Natural killer cell (primary cell): ENCODE measurements at places on chromosomes 5 and 9.

GRCh38 chr5:81121273-81121672, 111.8 kb upstream of the CKMT2 start:
- no peak for DNase-seq

DNA sequence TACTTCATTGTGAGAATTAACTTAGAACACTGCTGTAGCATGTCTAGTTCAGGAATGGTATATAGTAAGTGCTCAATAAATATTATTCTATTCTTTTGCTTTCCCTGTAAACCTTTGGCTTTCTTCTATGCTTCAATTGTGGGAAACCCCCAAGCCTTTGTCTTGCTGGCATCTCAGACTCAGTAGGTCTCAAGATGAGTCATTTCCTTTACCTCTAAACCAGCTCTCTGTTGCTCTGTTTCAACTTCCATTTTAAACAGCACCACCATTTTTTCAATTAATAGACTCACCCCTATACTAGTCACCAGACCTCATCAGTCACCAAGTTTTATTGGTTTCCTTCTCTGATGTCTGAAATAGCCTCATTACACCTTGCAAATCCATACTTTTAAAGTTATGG, 43.5 kb downstream of the DMAC1 start:
- no peak for DNase-seq

GRCh38 chr5:107704681-107705401, 34.1 kb upstream of the EFNA5 start:
- no peak for DNase-seq

- DNase-seq, result no peak
Observed at GRCh38 chr9:135110416-135110815, 22.9 kb downstream of the OLFM1 start.

- peak; percentile 56 for DNase-seq
Observed at GRCh38 chr5:132655821-132656773, 1.9 kb upstream of the IL13 start.

DNA sequence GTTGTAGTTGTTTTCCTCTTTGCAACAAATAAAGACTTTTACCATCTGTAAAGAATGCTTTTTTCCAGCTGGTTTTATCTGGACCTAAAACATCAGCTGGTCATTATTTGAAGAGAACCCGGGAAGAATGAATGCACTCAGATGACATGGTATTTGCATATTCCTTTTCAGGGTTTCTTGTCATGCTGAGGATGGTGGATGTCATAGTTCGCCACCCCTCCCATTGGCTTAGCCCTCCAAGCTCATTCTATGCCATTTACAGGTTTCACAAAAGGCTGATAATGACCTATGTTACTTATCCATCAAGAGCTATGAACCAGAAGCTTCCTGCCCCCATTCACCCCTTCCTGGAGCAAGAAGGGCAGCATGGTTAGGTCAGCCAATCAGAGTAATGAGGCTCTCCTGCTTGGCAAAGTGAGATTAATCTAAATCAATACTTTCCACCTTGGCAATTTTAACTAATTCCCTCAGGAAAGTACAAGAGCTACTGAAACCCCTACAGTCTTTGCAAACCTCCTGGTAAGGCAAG, 440.5 kb upstream of the TLE4 start:
- no peak for DNase-seq

DNA sequence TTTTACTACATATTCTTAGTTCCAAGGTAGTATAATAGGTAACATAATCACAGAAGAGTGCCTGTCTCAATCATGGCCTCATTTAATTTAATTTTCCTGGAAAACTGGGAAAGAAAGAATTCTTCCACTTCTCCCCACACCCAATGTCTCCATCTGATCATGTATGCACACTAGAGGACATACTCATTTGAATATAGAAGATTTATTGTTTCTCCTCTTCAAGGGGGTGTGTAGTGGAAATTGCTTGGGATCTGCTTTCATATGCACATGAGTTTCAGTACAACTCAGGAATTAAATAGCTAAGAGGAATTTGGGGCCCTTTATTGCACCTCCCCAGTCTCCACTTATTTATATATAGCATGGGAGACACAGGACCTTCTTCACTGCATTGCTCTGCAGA, 285.1 kb downstream of the SH3GL2 start:
- no peak for DNase-seq

GRCh38 chr5:34042321-34042720, 692 bp downstream of the C1QTNF3 start:
- no peak for DNase-seq

DNA sequence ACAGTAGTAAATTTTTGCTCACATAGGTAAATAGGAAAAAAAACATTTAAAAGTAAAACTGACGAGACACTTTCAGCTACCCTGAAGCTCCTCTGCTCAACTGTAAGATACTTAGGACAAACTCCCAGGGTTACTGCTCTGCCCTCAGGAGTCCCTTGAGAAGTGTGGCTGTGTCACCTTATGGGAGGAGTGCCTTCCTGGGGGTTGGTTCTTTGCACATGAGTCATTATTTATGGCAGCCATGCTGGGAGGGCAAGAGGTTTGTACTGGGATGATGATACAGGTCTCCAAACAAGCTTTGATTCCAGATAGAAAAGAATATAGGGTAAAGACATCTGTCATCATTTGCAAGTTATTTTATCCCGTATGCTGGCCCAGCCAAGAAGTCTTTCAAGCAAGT, 45.9 kb downstream of the TTC1 start:
- no peak for DNase-seq

- no peak for DNase-seq
Observed at GRCh38 chr5:57398413-57399093, 84.1 kb downstream of the ACTBL2 start.

DNA sequence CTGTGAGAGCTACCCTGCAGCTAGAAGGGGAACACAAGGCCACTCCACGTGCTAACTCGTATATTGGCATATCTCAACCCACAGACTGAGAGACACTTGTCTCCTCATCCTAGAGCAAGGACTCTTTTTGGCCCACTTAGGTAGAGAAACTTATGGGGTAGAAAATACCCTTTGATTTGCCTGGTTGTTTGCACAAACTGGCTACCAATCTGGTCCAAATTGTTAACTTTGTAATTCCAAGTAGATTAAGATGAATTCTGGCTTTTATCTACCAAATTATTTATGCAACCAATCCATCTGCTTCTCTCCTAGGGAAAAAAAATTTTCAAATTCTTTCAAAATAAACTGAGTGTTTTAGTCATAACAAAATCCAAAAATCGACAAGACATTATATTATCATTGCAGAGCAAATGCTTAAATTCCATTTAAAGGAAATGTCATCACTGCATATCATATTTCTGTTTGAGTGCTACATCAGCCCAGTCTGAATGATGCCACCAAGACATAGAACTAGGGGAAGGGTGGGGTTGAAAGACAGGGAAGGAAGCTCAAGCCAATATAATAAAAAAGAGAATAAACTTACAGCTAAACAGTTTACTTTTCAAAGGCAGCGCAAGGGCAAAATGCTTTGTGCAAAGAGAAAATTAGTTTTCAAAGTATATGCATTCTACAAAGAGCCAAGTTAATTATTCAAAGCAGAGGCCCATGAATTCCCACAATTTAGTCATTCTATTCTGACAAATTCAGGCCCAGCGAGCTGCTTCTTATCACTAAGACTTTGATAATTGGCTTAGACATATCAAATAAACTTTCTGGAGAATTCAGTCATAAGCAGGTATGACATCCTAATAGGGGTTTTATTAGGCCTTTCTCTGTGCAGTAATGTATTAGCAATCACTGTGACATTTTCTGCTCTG, 198.0 kb downstream of the CAAP1 start:
- no peak for DNase-seq

DNA sequence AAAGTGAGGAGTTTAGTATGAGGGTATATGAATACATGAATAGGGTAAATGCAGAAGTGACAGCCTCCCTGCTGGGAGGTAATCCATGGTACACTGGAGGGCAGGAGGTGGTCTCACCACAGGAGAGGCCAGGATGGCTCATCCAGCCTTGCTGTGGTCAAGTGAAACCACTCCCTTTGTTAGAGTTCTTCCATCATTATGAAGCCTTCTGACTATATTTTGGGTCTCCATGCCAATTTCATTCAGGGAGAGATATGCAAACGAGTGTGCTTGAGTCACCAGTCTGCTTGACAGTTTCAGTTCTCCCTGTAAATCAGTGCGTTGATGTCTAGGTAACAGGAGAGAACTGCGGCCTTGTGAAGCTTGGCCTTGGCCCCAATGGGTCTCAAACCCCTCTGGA, 16.4 kb downstream of the PPP3R2 start:
- DNase-seq, result no peak

GRCh38 chr9:6811436-6811835, 53.7 kb downstream of the KDM4C start:
- no peak for DNase-seq

DNA sequence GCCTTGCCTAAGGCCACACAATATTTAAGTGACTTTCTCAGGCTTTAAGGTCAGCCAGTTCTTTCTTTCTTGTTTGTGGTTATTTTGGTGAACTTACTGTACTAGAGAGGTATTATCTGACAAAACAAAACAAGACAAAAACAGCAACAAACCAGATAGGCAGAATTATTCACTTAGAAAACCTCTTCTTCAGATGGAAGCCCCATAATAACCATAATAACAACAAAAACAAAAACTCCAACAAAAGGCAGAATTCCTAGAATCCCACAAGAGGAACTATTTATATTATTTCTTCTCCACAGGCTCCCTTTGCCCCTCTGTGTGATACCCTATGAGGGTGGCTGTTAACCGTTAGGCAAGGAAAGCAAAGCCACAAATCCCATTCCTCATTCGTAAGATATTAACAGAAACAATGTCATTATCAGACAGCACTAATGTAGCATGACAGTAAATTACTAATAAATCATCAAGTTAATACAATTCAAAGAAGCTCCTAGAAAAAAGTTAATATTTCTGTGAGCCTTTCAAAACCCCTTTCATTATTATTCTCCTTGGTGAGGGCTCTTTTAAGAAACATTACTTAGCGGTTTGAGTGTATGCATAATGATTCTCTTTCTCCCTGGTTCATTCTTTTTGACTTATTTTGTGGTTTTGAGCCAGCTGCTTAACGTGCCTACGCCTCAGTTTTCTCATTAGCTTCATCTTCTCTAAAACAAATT, 274.9 kb downstream of the EFNA5 start:
- DNase-seq, result no peak

DNA sequence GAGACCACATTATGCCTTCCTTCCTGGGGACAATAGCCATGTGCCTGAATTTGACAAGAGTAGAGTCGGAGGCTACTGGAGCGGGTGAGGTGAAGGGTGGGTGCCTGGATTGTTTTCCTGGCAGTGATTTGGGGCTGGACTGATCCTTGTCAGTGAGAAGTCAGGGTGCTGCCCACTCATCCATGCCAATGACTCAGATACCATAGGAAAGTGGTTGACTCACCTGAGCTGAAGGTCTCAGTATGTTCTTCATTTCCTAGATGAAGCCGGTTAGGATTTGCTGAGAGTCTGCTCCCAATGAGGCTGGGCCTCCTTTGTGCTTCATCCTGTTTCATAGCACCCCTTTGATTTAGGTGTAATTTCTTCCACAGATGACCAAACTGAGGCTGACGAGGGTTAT, 366.0 kb downstream of the KDM4C start:
- no peak for DNase-seq

GRCh38 chr5:80825786-80826460, 134.2 kb upstream of the RASGRF2 start:
- DNase-seq, result no peak

DNA sequence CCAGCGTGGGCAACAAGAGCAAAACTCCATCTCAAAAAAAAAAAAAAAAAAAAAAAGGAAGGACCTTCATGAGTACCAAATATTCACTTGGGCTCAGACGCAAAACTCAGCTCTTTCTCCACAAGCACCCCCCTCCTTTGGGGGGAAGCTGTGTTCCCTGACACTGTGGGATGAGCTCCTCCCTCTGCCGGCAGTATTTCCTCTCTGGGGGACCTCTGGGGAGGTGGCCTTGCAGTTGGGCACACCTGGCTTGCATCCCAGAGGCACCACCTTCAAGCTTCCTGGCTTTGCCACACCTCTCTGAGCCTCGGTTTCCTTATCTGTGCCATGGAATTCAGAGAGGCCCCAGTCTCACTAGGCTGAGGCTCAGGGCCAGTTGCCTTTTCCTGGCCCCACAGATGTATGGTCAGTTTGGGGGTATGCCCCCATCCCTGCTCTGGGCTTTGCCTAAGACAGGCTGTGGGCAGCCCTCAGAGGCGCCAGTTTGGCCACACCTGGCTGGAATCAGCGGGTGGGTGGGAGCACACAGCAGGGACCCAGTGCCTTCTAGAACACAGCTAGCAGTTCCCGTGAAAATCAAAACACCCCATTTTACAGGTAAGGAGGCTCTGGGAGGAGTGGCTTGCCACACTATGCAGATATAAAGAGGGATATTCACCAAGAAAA, 157.5 kb upstream of the IER5L start:
- DNase-seq, result no peak

- no peak for DNase-seq
Observed at GRCh38 chr5:135534609-135535419, 950 bp downstream of the NEUROG1 start.

- DNase-seq, result no peak
Observed at GRCh38 chr5:139668924-139669661, 20.9 kb downstream of the CXXC5 start.

DNA sequence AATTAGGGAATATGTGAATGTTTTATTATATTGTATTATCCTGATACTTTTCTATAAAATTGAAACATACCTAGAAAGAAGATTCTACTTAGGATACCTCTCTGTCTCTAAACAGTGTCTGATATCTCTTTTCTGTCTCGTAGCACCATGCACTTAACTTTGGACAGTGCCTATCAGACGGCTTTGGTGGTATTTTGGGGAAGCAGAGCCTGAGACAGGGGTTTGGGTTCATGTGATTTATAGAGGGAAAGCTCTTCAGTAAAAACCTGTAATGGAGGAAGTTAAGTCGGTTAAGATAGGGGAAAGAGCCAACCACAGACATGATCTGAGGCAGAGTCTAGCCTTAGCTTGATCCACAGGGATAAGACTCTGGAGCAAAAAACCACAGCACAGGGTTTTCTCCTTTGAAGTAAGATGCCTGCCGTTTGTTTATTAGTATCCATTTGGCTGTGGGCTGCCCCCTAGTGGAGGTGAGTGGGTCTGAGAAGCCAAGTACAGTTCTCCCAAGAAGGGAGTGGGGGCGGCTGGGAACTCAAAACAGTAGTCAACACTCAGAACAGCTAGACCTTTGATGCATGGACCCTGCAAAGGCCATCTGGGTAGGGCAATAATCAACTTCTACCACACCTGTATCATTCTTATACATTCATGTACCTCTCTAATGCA, 141.2 kb upstream of the ASTN2 start:
- DNase-seq, result peak; percentile 6

DNA sequence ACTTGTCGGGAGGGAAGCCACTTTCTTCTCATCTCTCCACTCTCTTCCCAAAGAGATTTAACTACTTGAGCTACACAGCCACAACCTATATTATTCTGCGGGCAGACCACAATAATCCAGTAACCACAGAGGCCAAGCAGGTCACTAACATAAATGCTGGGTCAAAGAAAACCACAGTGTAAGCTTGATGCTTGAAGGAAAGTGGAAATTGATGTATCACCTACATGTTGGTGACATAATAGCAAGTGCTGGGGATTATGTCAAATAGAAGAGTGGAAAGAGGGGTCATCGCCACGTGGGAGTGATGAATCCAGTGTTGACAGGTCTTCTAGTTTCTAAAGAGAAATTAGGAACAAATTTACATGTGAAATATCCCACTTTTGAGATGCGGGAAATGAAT, 40.9 kb downstream of the RFK start:
- DNase-seq, result no peak

GRCh38 chr5:66519626-66520025, 76.6 kb upstream of the MAST4 start:
- no peak for DNase-seq

- no peak for DNase-seq
Observed at GRCh38 chr5:178441486-178442270, 148.5 kb downstream of the COL23A1 start.

GRCh38 chr5:147055850-147056566, 177.5 kb upstream of the PPP2R2B start:
- DNase-seq, result no peak

GRCh38 chr5:72525816-72526215, 18.6 kb upstream of the ZNF366 start:
- DNase-seq, result no peak
